Cerebellar nuclear complex (tissue), 1 donor: ENCODE measurements at places on chromosomes 7 and 10.

GRCh38 chr7:135147899-135148721, at the start of gene TMEM140:
Gene TMEM140, plus strand, starts transcription at chr7:135148072. Its CDS starts 16,370 bp downstream, at chr7:135164442.
- no peak for DNase-seq

DNA sequence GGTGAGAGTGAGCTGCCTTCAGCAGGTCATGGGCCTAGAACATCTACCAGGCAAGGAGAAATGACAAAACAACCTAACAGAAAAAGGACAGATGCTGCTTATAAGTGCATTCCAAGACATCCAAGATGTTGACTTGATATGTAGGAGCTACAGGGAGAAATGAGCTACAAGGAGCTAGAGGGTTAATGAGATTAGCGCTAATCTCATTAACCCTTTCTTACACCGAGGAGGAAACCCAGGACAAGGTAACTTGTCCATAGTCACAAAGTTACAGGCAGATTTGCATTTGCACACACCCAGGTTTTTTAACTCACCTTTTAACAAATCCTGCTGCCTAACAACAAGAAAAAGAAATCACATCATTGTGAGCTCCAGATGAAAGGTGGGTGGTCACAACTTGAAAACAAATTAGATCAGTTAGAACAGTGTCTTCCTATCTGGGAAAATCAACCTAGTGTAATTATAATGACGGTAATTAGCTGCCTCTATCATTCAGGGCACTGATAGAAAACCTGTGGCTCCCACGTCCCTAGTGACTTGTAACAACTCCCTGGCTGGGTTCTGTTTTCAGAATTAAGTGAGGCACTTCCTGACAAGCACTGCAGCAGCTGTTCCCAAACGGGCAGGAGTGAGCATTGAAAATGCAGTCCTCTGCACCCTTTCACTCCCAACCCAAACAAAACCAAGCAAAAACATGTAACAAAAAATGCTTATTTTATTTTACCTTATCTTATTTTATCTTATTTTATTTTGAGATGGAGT, 5.7 kb downstream of the KIAA1549 start:
- no peak for DNase-seq

DNA sequence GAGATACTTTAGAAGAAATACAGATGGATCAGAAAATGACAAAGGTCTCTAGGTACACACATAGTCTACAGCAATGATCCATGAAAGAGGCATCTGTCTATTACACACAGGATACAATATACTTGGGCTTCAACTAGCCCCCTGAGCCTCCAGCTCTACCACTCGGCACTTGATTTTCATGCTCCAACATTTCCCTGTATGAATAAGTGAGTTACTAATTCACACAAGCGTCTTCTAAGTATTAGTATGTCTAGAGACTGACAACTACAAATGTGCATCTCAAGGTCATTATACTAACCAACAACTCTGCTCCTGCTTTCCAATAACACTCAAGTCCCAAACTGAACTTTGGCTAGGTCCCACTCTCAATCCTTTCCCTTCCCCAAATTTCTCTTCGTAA, 8.3 kb downstream of the FAM204A start:
- no peak for DNase-seq

GRCh38 chr10:104487794-104488438, 134.3 kb downstream of the CFAP58 start:
- no peak for DNase-seq

GRCh38 chr10:43888586-43888985, 239.9 kb upstream of the ZNF32 start:
- no peak for DNase-seq

GRCh38 chr7:105493196-105493922, 28.7 kb downstream of the PUS7 start:
- DNase-seq, result no peak

GRCh38 chr7:112781110-112781509, 9.1 kb downstream of the TMEM168 start:
- no peak for DNase-seq

- DNase-seq, result no peak
These were observed 2.2 kb downstream of the FZD8 start for GRCh38 chr10:35639728-35640401.

- no peak for DNase-seq
These were observed 160.8 kb downstream of the HDAC9 start for GRCh38 chr7:18656362-18656761.

DNA sequence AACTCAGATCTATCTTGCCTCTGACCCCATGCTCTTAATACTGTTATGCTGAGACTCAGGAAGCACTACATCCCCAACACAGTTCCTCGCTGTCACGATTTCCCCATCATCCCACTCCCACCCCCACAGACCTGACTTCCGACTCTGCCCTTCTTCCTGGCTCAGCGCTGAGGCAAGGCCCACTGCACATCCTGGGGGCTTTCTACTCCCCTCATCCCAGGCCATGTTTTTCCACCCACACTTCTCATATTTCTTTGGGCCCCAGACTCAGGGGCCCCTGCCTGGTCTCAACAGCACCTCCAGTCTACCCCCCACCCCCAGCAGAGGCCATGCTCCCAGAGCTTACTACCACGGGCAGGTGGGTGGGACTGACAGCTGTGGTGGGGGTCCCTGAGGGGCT, 7.7 kb upstream of the NDST2 start:
- no peak for DNase-seq
